ENCODE measurements at places on chromosomes 1 and 21.
A peak's percentile ranks its signal among the peaks of the same experiment; 100 is the strongest.

- DNase-seq, result no peak
Observed at GRCh38 chr1:119139857-119140176, 636 bp downstream of the WARS2 start.

GRCh38 chr1:227765261-227766014 is 30.2 kb downstream of the SNAP47 start:
- no peak for DNase-seq

DNA sequence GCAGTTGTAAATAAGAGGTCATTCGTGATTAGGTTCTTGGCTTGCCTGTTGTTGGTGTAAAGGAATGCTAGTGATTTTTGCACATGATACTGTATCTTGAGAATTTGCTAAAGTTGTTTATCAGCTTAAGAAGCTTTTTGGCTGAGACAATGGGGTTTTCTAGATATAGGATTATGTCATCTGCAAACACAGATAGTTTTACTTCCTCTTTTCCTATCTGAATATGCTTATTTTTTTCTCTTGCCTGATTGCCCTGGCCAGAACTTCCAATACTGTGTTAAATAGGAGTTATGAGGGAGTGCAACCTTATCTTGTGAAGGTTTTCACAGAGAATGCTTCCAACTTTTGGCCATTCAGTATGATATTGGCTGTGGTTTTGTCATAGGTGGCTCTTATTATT is 576.1 kb upstream of the RGS18 start:
- no peak for DNase-seq

- DNase-seq, result no peak
Observed at GRCh38 chr1:179124873-179125272, 43.0 kb downstream of the TOR3A start.

DNA sequence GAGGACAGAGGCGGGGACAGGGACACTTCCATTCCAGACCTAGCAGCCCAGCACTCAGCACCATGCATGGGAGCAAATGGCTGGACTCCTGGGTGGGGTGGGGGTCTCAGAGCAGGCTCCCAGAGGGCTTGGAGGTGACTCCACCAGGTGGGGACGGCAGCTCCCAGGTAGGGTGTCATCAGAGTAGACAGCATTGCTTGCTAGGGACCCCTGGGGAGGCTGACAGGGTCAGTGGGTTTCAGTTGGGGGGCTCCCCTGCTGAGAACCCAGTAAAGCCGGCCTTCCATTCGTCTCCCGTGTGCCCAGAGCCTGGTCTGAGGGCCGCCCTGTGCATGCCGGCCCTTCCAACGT is 4.8 kb upstream of the GJC2 start:
- no peak for DNase-seq

DNA sequence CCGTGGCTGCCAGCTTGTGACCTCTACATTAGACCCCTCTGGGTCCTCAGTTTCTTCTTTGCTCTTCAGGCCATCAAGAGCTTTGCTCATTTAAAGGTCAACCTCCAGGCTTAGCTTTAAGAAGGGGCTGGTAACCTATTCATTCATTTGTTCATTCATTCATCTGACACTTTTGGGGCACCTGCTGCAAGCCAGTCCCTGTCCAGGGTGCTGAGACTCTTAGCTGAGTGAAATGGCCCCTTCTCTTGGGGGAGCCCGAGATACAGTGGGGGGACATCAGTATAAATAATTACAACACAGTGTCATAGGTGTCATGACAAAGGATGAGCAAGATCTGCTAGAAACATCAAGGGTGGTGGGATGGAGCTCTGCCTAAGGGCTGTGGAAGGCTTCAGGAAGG is 10.5 kb upstream of the TTC4 start:
- no peak for DNase-seq

GRCh38 chr21:25402134-25402961 is 204.9 kb downstream of the MRPL39 start:
- no peak for DNase-seq

- no peak for DNase-seq
Observed at GRCh38 chr1:44511363-44511762, 106.3 kb downstream of the RNF220 start.

- no peak for DNase-seq
Observed at GRCh38 chr1:190029441-190029840, 448.2 kb downstream of the BRINP3 start.

DNA sequence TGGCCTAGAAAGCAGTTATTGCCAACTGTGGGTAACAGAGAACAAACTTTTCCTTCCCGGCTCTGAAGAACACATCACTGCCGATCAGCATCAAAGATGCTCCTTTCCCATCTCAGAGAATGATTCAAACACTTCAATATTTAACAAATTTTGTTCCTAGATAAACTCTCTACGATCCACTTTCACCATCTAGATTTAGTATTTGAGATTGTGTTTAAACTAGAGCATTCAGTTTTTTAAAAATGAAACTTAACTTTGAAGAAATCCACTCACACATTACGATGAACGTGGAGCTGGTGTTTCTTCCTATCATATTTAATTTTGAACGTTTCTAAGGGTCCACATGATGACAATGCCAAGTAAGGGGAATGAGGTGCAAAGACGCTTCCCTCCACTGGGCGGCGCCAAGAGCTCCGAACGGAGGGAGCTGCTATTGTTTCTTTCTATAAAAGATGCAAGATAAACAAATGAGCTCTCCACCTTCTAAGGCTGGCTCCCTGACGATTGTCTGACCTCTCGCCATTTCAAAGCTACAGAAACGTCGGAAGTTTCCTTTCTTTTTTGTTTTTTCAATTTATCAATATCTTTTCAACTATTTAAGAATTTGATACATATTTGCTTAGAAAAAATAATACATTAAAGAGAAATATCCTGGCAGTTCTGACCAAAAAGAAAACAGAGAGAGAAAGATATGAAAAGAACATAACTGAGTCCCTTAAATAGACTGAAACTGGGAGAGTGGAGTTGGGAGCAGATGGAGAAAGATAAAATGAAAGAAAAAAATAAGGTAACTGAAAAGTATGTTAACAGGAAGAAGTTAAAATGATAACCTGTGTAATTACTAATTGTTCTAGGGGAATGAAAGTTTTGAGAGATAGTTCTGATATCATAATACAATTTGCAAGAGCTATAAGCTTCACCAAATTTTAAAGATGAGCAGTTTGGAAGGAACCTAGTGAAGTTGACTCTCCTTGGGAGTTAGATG is 4.4 kb upstream of the BARHL2 start:
- no peak for DNase-seq

GRCh38 chr1:213201380-213202155 is 150.5 kb downstream of the RPS6KC1 start:
- DNase-seq, result no peak

- no peak for DNase-seq
Observed at GRCh38 chr1:114341299-114341698, 169.7 kb downstream of the TRIM33 start.

- no peak for DNase-seq
Observed at GRCh38 chr1:246483569-246483933, 23.5 kb downstream of the SMYD3 start.

DNA sequence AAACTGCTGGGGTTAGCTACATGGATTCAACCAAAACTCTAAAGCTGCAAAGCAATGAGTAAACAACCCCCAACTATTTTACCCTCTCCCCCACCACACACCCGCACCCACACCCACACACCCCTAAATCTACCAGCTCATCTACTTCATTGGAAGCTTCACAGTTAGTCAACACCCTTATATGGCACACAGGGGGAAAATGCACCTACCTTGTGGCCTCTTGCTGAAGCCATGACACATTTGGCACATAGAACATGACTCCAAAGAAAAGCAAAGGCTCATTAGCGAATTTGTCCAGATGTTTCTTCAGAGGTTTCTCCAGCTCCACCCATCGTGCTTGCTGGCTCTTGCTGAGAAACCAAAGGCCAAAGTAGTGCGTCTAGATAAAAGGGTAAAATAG is 99.8 kb downstream of the PTPN14 start:
- DNase-seq, result no peak

DNA sequence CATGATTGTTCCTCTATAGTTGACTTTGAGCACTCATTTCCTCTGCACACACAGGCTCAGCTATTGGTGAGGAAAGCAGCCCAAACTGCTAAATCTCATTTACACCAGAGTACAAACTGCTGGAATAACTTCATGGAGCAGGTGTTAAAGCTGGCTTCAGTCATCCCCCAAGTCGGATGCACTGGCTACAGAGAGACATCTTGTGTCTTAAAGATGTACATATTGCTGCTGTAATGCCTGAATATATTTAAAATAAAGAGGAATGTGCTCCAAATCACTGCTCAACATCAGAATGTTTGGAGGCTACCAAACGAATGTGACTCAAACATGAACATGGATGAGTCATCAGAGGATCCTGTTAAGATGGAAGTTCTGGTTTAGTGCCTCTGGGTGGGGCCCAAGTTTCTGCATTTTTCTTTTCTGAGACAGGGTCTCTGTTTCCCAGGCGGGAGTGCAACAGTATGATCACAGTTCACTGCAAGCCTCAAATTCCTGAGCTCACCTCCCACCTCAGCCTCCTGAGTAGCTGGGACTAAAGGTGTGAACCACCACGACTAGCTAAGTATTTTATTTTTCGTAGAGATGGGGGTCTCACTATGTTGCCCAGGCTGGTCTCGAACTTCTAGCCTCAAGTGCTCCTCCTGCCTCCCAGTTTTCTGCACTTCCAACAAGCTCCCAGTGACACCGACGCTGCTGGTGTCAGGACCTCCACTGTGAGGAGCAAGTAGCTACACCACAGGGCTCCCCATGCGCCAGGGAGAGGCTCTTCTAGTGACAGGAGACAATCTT is 79.0 kb upstream of the KRTAP19-8 start:
- no peak for DNase-seq

- no peak for DNase-seq
Observed at GRCh38 chr1:210779269-210779668, 354.7 kb downstream of the KCNH1 start.

- no peak for DNase-seq
Observed at GRCh38 chr1:1809489-1809888, 31.2 kb upstream of the NADK start.

DNA sequence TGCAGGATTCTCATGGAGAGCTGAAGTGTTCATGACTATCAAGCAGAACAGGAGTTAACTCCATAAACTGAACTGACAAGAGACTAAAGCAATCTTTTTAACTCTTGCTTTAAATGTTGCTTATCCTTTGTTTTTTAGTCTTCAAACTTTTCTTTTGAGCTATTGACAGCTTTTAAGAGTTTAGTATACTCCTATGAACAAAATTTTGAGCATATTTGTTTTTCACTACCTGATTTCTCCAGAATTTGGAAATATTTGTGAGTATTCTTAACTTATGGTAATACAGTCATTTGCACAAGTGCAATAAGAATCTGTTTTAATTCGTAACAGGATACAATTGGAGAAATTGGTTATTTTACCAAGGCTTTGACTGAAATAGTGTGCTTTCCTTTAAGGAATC is 7.2 kb downstream of the DNAI4 start:
- DNase-seq, result no peak

GRCh38 chr1:33443705-33444180 is 12.8 kb upstream of the PHC2 start:
- DNase-seq, result no peak

- no peak for DNase-seq
Observed at GRCh38 chr1:201630582-201630981, 91.7 kb downstream of the NAV1 start.

DNA sequence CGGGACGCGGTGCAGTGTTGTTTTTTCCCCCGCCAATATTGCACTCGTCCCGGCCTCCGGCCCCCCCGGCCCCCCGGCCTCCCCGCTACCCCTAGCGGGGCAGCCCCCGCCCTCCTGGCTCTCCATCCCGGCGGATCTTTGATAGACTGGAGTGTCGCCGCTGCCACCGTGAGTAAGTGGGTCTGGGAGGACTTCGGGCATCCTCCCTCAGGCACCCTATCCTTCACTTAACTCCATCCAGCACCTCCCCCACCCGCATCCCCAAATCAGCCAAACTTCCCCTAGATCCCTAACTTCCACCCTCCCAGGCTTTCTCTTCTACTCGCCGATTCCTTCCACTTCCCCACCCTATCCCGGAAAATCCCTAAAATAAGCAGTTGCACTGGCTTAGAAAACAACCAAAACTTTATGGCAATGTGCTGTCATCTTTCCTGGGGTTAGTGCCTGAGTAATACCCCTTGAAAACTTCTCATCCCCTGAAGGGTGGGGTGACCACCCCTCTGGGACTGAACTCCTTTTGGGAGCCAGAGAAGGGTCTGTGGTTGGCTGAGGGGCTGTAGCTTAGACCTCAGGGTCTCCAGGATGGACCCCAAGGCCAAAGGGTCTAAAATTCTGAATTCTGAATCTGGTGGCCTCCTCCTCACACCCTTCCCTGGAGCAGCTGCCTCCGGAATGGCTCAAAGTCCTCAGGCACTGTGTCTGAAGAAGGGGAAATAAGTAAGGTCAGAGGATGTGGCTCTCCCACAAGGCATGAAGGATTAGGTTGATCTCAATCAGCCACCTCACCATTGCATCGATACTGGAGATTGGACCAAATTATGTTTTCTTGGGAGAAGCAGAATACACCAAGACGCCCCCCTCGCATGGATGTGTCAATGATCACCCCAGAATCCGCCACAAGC is 12.2 kb downstream of the THBS3 start:
- DNase-seq, result no peak

- DNase-seq, result no peak
Observed at GRCh38 chr1:47569681-47570470, 132.0 kb downstream of the FOXD2 start.

- no peak for DNase-seq
Observed at GRCh38 chr1:18901952-18902522, 318 bp downstream of the ALDH4A1 start.

- DNase-seq, result no peak
Observed at GRCh38 chr1:115927971-115928370, 48.3 kb upstream of the SLC22A15 start.

GRCh38 chr1:235018161-235018560 is 110.5 kb downstream of the TOMM20 start:
- DNase-seq, result peak; percentile 48

DNA sequence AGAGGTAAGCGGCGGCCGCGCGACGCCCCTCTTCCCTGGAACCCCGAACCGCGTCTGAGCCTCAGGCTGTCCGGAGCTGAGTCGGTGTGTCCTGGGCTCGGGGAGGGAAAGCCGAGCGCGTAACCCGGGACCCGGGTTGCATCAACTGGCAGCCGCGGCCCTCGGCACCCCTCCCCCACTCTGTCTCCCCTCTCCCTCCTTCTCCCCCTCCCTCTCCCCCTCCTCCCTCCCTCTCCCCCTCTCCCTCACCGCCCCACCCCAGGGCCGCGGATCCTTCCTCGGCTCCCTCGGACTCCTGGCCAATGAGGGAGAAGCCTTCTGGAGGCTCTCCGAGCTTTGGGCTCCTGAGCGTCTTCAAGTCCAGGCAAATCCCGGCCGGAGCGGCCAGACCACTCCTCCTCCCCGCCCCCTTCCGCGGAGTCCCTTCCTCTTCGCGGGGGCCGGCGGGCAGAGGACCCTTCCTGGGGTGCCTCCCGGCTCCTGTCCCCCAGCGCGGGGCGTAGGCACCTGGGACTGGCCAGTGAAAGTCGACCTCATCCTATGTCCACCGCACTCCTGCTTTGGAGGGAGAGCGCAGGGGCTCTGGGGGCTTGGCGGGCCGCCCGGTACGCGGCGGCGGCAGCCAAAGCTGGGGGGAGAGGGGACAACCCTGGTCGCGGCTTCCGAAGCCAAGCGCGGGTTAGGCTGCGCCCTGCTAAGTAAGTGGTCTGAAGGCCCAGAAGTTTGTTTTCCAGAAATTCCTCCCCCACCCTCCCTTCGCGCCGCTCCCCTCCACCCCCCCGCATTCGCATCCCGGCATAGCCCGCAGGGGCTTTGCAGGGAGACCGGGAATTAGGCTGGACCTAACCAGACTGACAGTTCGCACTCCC is 850 bp downstream of the SESN2 start:
- no peak for DNase-seq

Data from GOT3 (cell line).